Kidney (tissue), 22 donors: ENCODE measurements at places on chromosomes 3 and 15. TPM values are rescaled to one million over a fixed set of nuclear protein-coding genes. Genes with fewer than 3 reads are reported as not detected.

DNA sequence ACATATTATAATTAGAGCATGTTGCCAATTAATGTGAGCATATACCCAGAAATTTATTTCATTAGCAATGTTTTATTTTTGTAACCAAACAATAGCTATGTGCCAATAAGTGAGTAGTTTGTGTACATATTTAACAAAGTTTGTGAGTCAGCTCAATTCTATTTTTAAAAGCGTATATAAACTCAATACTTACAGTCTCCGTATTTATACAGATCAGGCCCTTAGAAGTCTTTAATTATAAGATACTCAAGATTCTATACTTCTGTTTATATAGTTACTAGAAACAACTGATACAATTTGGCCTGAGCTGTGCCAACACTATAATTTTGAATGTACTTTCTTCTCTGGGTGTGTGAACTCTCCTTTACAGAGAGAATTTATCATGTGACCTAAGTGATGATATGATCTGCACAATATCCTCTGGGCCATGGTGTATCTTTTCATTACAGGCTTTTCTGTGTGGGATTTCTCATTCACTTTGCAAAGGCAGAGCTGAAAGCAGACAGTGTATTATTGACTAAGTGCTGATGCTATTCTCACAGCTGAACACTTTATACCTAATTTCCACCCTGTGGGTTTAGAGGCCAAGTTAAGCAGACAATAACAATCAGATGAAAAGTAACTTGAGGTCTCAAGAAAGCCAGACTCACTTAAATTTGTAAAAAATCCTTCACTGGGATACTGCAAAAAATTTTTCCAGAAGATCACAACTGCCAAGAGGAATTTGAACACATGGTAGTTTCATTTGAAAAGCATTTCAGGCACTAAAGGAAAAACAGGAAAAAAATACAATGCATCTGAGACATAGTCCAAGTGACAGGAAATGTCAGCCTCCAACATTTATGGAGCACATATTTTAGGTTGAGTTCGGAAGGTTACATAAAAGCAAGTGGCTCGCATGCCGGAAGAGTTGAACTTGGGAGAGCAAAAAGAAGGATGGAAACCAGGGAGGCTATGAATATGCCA lies 277.9 kb upstream of the SEMA6D start:
- DNase-seq, result no peak

DNA sequence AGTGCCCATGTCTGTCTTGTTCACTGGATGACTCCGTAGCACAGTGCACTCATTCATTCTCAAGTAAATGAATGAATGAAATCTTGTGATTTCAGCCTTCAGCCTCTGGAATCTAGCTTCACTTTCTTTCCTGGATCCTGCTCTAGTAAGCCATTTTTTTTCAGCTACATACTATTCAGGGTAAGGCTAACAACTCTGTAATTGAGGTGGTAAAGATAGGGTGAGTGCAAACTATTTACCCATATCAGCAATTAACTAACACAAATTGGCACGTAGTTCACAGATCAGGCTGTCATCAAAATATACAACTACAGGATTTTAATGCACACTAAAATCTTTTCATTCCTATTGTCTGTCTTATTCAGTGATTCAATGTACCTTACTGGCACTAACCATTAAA lies 195.1 kb upstream of the SLC2A2 start:
- DNase-seq, result no peak

DNA sequence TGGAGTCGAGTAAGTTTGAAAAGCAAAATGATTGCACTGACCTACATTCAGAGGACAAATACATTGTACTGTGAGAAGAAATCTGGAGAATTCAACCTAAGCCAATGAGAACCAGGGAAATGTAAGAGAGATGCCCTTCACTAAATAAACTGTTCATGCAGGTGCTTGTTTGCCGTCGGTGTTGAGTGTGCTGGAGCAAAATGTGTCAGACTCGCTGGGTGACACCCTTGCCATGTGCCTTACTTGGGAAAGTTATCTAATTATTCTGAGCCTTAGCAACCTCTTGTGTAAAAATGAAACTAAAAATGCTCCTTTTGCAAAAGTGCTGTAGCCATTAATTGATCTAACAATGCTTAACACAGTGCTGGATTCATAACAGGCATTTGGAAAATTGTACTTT lies 140.4 kb downstream of the GABRB3 start:
- DNase-seq, result no peak

DNA sequence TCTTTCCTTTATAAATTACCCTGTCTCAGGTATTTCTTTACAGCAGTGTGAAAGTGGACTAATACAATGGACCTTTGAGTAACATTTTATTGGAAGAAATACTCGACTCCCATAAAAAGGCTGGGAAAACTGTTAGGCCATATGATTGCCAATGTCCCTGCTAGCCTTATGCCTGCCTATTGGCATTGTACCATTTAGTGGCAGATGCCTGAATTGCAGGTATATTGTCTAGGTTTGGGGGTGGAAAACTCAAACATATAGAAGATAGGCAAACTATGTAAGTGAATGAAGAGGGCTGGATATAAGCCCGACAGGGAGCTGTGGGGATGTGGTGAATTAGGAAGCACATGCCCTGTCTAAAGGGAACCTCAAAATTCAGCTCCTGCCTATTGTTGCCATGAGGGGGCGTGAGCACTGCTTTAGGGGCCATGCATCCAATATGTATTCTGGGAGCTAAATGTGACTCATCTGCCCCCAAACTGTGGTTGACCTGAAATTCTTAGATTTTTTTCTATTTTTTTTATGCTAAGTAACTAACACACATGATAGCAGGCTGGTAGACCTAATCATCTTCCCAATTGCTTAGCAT lies 65.2 kb upstream of the TRA2B start:
- no peak for DNase-seq

- DNase-seq, result no peak
Measured at GRCh38 chr3:46348823-46349482, 5.0 kb upstream of the CCR2 start.

- no peak for DNase-seq
Measured at GRCh38 chr3:194365978-194366490, 3.5 kb downstream of the LRRC15 start.

DNA sequence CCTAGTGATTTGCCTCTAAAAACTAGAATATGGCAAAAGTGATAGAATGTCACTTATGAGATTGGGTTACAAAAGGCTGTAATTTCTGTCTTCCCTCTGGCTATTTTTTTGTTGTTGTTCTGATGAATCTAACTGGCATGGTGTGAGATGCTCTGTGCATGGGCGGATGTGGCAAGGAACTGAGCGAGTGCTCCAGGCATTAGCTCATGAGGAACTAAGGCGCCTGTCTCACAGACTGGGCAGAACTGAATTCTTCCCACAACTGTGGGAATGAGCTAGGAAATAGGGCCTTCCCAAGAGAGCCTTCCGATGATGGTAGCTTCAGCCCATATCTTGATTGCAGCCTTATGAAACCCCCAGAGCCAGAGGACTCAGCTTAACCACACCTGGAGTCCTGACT lies 222.5 kb downstream of the NR2F2 start:
- no peak for DNase-seq

DNA sequence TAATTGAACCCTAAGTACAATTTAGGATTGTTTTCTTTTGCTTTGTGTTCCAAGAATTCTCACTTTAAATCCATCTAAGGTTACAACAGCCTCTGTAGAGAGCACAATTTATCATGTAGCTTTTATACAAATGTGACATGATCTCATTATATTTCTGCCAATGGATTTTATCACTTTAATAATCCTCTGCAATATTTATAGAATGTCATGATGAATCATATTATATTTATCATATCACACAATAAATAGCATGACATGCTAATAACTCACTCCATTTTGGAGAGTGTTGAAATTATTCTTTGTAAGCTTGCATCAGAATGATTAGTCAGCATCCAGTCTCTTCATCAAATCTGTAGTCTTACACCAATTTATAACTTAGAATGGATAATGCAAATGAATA lies 280.6 kb upstream of the ZNF717 start:
- no peak for DNase-seq

DNA sequence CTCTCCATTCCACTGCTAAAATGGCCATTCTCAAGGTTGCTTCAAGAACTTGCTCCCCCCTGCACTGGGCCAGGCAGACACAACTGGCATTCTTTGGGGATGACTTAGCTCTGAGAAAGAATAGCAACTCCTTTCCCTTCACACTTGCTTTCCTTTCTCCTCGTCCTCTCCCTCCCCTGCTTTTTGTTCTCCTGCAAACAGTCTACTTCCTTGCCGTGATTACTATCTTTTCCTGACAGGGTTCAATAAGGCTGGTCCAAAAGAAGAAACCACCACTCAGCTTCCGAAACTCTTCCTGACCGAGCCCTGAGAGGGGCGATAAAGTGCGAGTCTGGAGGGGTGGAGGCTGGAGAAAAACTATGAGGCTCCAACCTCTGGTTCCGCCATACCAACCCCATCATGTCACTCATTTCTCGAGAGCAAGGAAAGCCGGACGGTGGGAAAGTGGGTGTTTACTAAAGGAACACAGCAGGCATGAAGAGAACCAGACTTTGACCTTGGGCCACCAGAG lies 5.0 kb downstream of the AMOTL2 start:
- no peak for DNase-seq

DNA sequence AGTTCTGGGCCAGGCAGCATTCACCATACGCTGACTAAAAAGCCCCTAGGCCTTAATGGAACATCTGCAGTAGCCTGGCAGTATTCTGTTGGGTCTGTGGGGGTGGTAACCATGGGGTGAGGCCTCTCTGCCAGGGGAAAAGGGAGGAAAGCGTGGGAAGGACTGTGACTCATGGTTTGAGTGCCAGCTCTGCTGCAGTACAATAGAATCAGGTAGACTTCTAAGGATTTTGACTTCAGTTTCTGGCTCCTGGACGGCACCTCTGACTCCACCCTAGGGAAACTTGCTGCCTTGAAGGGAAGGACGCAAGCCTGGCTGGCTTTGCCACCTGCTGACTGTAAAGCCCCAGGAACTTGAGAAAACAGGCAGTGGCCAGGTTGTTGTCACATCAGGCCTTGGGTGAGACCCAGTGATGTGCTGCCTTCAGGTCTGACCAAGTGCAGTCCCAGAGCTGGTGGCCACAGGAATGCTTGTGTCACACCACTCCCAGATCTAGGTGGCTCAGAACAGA lies 148.6 kb downstream of the SUCNR1 start:
- peak; percentile 53 for DNase-seq

GRCh38 chr3:45611209-45611608 lies 16.7 kb downstream of the LIMD1 start:
- no peak for DNase-seq

DNA sequence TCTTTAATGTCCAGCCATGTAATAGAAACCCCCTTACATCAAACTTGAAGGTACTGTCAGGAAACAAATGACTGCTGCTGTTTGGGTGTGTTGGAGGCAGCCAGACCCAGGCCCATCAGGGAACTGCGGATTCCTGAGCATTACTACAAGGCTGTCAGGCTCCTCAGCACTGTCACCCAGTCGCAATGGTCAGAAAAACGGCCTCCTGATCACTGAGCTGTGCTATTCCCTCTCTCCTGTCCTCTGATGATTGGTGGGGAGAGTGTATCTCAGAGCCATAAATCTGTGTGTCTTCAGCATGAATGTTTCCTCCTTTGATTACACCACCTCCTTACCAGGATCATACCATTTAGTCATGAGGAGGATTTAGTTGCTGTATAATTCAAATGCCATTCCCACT lies 135.2 kb upstream of the GADL1 start:
- DNase-seq, result peak; percentile 78

DNA sequence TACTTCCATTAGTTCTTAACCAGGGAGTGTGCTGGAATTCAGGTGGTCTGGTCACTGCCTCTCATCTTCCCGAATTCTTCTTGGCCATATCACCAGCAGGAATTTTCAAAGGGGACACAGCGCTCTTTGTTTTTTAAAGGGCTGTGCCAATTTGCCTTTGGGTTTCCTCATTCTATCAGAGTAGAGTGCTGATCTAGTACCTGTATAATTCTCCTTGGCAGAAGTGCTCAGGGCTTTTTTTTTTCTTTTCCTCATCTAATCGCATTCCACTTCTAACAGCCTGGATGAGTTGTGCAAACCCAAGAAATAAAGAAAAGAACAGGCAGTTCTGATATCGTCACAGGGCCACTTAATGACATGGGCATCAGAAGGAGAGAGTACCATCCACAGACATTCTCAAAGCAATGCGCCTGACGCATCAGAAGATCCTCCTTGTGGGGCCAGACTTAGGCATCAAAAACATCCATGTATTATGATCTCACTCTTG lies 121.0 kb downstream of the ASB7 start:
- no peak for DNase-seq

DNA sequence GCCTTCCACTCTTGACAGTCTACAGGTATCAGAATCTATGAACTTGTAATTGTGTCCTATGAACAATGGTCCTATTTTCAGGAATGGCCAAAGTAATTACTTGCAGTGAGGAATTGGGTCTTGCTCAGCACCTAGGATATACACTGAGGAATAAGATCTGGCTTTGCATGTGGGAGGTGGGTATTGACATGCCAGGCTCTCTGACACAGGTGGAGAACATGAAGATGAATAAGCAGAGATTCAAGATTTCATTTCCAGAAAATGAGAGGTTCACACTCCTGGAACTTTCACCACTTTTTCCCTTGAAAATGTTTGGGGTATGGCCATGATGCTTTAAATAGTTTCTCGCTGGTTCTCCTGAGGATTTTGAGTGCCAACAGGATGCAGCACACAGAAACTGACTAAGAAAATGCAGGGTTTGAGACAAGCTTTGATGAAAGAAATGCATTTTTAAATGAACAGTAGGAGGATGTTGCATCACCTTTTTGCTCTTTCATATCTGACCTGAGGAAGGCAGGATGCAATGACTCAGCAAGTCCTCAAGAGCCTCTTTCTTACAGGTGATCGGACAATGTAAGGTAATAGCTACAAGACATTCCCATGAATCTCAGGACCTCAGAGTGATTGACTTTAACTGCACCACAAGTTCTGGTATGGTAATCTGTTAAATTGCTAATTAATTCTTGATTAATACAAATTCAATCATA lies 3.7 kb downstream of the HRG start:
- no peak for DNase-seq

DNA sequence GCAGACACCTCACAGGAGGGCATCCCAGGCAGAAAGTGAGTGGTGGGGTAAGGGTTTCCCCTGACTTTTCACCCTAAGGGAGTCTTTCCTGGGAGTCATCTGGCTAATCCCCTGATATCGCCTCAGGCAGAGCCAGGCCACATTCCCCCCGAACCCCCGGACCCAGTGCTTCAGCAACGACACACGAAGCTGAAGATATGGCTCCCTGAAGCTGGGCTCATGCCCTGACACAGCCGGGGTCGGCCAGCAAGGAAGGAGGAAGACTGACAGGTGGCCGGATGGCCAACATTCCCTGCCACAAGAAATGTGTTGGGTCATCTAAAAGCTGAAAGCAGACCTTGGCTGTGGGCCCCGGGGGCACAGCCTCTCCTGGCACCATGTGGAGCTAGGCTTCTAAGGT lies 14.4 kb downstream of the CHST13 start:
- peak; percentile 63 for DNase-seq

- no peak for DNase-seq
Measured at GRCh38 chr3:6989608-6990291, 128.8 kb downstream of the GRM7 start.

GRCh38 chr3:172208586-172209332 lies 169.4 kb downstream of the FNDC3B start:
- no peak for DNase-seq

- DNase-seq, result no peak
Measured at GRCh38 chr3:148079370-148079769, 618.3 kb upstream of the AGTR1 start.

Gene FRMD5
- total RNA-seq, result 0.41 TPM

Gene SPG21
- total RNA-seq, result 82.8 TPM

Gene ARIH2
- 75.7 TPM for total RNA-seq

Gene BUB1B
- total RNA-seq, result 0.94 TPM

Gene TMEM207
- total RNA-seq, result not detected

Gene GRAMD1C
- 21.0 TPM for total RNA-seq

Gene WDR93
- 2.5 TPM for total RNA-seq

Gene FANCI
- 6.6 TPM for total RNA-seq

Gene LRRIQ4
- not detected for total RNA-seq

Gene MAP2K5
- 18.6 TPM for total RNA-seq

Gene EBLN2
- total RNA-seq, result 4.5 TPM

Gene ADGRG7
- total RNA-seq, result not detected
